ENCODE measurements at places on chromosomes 16 and 17.

- no peak for DNase-seq
Measured at GRCh38 chr17:1725642-1726511, 1.4 kb downstream of the WDR81 start.

DNA sequence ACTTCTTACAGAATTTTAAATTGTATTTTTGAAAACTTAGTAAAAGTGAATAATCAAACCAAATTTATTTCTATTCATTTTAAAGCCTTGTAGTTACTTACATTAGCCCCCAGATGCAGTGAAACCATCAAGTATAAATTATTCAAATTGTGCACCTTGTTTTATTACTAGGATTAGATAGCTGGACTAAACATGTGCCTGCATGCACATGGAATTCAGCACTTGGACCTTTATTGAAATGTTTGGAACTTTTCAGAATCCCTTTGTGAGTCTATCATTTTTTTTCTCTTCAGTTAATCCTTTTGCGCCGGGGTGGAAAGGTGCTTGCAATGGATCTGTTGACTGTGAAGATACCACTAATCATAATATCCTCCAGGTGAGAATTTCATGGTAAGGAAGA is 4.7 kb downstream of the ZPBP2 start:
- no peak for DNase-seq

- no peak for DNase-seq
Measured at GRCh38 chr17:66570447-66571195, 264.3 kb upstream of the CACNG5 start.

DNA sequence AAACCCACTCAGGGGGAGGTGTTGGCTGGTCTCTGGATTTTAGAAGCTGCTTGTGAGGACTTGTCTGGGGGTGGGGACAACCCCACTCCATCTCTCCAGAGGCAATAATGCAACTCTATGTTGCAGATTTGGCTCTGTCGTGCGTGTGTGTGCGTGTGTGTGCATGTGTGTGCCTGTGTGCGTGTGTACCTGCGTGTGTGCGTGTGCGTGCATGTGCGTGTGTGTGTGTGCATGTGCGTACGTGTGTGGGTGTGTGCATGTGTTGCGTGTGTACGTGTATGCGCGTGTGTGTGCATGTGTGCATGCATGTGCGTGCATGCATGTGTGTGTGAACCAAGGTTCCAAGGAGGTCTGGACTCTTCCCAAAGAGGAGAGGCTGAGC is 120.4 kb upstream of the LHX1 start:
- DNase-seq = no peak

GRCh38 chr17:58310511-58311428 is 17.8 kb downstream of the TSPOAP1 start:
- peak; percentile 48 for DNase-seq

DNA sequence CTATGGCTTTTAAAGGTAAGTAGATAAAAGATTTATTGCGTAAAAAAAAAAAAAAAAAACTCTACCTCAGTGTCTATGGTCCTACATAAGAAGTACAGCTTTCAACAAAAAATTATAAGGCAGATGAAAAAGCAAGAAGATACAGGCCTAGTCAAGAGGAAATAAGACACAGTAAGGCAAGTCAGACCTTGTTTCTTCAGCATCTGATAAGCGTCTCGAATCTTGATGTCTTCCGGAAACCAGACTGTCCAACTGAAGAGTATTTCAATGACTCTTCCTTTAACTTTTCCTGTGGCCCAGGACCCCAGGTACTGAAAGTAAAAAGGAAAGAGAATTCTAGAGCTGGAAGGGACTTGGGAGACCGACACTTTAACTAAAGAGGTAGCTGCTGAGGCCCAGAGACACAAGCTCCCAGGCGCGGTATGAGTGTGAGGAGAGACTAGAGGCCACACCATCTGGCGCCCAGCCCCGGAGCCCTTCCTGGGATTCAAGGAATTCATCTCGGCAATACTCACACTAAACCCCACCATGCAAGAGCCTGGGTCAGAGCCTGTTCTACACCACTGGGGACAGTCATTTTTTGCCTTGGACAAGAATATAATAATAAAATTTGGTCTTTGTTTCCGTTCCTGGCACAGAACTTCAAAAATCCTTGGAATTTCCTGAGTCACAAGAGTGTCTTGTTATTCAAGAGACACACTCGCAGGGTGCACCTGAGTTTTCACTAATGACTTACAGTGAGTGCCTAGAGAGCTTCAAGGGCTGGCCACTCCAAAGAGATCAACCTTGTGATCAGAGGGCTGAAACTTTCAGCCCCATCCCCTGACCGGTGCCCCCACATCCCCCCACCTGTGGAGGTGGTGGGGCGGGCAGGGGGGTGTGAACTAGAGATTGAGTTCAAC is 18.6 kb downstream of the GGA2 start:
- no peak for DNase-seq

DNA sequence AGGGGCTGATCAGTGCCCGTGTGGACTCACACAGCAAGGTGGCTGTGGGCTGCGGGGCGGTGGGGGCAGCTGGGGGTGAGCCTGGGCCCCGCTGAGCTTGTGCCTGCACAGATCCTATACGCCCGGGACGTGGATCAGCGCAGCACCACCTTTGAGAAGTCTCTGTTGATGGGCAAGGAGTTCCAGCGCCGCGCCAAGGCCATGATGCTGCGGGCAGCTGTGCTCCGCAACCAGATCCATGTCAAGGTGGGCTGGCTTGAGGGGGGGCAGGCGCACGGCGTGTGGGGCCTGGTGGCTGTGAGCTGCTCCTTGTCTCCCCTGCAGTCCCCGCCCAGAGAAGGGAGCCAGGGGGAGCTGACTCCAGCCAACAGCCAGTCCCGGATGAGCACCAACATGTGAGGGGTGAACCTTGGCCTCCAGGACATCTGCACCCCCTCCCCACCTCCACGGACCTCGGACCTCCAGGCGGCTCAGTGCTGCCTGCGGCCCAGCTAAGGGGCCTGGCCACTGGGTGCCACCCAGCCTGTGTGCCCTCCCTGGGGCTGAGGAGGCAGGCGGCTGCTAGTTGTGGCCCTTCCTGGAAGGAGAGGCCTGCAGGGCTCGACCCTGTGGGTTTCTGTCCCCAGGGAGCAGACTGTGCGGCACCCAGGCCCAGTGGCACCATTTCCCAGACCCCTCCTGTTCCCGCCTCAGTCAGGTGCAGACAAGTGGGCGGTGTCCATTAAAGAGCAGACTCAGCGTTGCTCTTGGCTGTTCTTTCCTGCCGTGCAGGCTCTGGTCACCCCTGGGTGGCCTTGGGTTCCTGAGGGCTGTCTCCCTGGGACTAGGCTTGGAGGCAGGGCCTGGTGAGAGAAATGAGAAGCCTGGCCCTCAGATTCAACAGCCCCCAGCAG is 5.3 kb downstream of the GPS1 start:
- no peak for DNase-seq

Measured in D341Med (cell line).